Glutamatergic neuron (in vitro differentiated cells): ENCODE measurements at places on chromosomes 4 and X.

- H3K27ac ChIP-seq: no peak overlapping the region
- H3K27me3 ChIP-seq: peaks cover 2% of the 10 kb centered on the region
- no peak overlapping the region for H3K4me3 ChIP-seq
- DNase-seq: no peak
Observed at GRCh38 chr4:138007572-138007971, 234.6 kb downstream of the SLC7A11 start.

- H3K4me3 ChIP-seq: no peak overlapping the region
- peaks cover 6% of the 10 kb centered on the region for H3K36me3 ChIP-seq
- peak overlapping the region; percentile 60 for H3K27ac ChIP-seq
- no peaks in the 10 kb centered on the region for H3K4me1 ChIP-seq
- DNase-seq: no peak
Observed at GRCh38 chr4:27020603-27021002, 160.0 kb downstream of the STIM2 start.

DNA sequence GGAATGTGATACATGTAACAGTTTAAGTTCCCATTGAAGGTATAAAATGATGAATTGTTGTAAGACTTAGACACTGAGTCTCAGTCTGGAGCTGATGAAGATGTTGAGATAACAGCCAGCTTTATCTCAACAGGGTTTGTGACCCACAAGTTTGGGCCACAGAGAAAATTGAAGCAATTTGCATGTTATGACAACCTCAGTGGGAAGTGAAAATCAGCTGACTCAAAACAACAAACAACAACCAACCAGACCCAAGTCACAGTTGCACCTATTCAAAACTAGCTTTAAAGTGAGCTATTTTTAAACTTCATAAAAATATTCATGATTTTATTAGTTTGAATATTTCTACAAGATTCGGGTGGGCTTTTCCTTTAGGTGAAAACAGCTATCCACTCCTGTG lies 8.0 kb downstream of the SFRP2 start:
- no peak overlapping the region for H3K27ac ChIP-seq
- H3K27me3 ChIP-seq: no peaks in the 10 kb centered on the region
- H3K4me1 ChIP-seq: no peaks in the 10 kb centered on the region
- no peaks in the 10 kb centered on the region for H3K36me3 ChIP-seq

DNA sequence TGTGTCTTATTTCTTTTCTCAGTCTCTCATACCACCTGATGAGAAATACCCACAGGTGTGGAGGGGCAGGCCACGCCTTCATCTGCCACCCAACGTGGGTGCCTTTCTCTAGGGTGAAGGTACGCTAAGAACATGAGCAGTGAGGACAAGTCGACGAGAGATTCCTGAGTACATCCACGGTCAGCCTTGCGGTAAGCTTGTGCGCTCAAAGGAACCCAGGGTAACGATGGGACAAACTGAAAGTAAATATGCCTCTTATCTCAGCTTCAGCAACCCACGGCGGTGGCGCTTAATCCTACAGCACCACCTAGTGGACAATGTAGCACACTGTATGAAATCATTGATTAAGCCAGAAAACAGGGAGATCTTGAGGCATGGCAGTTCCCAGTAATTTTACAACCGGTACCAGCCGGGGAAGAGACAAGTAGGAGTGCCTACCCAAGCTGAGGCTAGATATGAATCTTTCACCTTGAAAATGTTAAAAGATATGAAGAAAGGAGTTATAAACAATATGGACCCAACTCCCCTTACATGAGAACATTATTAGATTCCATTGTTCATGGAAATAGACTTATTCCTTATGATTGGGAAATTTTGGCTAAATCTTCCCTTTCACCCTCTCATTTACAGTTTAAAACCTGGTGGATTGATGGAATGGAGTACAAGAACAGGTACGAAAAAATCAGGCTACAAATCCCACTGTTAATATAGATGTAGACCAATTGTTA lies 63.0 kb downstream of the ZNF732 start:
- H3K27me3 ChIP-seq: peaks cover 2% of the 10 kb centered on the region
- H3K27ac ChIP-seq: peak overlapping the region; percentile 95
- peak; percentile 38 for DNase-seq
- H3K36me3 ChIP-seq: peaks cover 38% of the 10 kb centered on the region
- peak overlapping the region; percentile 70 for H3K4me3 ChIP-seq

GRCh38 chr4:26217961-26218676 lies 102.7 kb upstream of the RBPJ start:
- H3K27ac ChIP-seq: no peak overlapping the region
- no peak overlapping the region for H3K4me3 ChIP-seq
- H3K4me1 ChIP-seq: no peaks in the 10 kb centered on the region

GRCh38 chr4:97317671-97318070 lies 825.6 kb downstream of the STPG2 start:
- no peak overlapping the region for H3K27ac ChIP-seq
- no peaks in the 10 kb centered on the region for H3K36me3 ChIP-seq
- H3K27me3 ChIP-seq: no peaks in the 10 kb centered on the region

- no peak overlapping the region for H3K27ac ChIP-seq
- DNase-seq: no peak
- H3K4me1 ChIP-seq: no peaks in the 10 kb centered on the region
- no peak overlapping the region for H3K4me3 ChIP-seq
Observed at GRCh38 chrX:11321986-11322385, 28.8 kb downstream of the AMELX start.

GRCh38 chr4:37839426-37839825 lies 12.9 kb downstream of the PGM2 start:
- no peaks in the 10 kb centered on the region for H3K4me1 ChIP-seq
- no peaks in the 10 kb centered on the region for H3K27me3 ChIP-seq
- DNase-seq: no peak
- H3K4me3 ChIP-seq: no peak overlapping the region
- H3K36me3 ChIP-seq: no peaks in the 10 kb centered on the region

DNA sequence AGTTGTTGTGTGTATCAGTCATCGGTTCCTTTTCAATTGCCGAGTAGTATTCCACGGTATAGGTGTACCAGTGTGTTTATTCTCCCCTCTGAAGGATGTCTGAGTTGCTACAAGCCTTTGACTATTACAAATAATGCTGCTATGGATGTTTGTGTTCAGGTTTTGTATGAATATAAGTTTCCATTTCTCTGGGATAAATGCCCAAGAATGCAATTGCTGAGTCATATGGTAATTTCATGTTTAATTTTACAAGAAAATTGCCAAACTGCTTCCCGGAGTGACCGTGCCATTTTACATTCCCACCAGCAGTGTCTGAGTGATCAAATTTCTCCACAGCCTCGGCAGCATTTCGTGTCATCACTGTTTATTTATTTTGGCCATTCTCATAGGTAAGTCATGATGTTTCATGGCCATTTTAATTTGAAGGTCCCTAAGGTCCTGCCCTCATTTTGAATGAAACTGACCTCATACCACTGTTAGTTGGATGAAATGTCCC lies 73.9 kb downstream of the IRF2 start:
- H3K4me3 ChIP-seq: no peak overlapping the region
- H3K36me3 ChIP-seq: no peaks in the 10 kb centered on the region
- DNase-seq: no peak
- H3K27ac ChIP-seq: no peak overlapping the region
- no peaks in the 10 kb centered on the region for H3K27me3 ChIP-seq

GRCh38 chr4:152983221-152983620 lies 47.1 kb downstream of the FHDC1 start:
- H3K36me3 ChIP-seq: no peaks in the 10 kb centered on the region
- no peak for DNase-seq
- no peak overlapping the region for H3K27ac ChIP-seq
- peaks cover 9% of the 10 kb centered on the region for H3K4me1 ChIP-seq
- H3K4me3 ChIP-seq: no peak overlapping the region

GRCh38 chr4:86957215-86957614 lies 22.4 kb downstream of the AFF1 start:
- H3K27me3 ChIP-seq: peaks cover 5% of the 10 kb centered on the region
- DNase-seq: no peak
- H3K4me1 ChIP-seq: peaks cover 26% of the 10 kb centered on the region
- no peak overlapping the region for H3K27ac ChIP-seq
- H3K4me3 ChIP-seq: no peak overlapping the region

DNA sequence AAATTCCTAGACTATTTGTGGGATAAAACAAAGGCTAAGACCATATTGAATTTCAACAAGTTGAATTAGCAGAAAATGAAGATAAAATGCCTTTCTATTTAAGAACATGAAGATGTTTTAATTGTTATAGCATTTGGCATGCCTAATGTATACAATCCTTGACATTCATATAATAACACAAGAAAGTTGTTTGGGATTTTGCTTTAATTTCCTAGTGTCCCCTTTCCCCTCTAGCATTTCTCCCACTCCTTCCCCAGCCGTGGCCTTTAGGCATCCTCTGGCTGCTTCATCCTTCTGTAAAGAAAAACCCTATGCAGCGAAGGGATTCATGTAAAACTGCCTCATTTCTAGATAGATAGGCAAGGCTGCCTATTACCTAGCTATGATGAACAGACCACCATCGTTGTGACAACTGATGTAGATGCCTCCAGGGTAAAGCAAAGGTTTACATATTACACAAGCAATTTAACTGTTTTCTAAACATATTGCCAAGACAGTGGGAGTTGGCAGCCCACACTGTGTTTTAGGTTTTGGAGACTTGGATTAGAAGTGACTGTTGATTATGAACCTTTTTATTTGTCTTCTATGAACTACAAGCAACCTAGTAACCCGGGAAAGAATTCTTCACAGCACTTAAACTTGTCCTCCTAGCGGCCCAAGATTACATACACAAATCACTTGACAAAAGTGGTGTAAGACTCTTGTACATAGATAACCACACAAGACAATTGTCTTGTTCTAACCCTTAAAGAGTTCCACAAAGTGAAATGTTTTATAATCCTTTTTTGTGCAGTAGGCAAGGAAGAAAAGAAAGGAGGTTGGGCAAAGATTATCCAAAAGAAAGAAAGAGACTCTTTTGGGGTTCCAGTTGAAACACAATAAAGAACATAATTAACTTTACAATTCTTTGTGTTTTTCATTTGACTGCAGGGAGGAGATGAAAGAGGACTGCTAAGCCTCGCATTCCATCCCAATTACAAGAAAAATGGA lies 59.9 kb downstream of the HHIP start:
- no peaks in the 10 kb centered on the region for H3K27me3 ChIP-seq
- H3K4me3 ChIP-seq: no peak overlapping the region
- no peaks in the 10 kb centered on the region for H3K4me1 ChIP-seq
- no peak overlapping the region for H3K27ac ChIP-seq
- DNase-seq: no peak

DNA sequence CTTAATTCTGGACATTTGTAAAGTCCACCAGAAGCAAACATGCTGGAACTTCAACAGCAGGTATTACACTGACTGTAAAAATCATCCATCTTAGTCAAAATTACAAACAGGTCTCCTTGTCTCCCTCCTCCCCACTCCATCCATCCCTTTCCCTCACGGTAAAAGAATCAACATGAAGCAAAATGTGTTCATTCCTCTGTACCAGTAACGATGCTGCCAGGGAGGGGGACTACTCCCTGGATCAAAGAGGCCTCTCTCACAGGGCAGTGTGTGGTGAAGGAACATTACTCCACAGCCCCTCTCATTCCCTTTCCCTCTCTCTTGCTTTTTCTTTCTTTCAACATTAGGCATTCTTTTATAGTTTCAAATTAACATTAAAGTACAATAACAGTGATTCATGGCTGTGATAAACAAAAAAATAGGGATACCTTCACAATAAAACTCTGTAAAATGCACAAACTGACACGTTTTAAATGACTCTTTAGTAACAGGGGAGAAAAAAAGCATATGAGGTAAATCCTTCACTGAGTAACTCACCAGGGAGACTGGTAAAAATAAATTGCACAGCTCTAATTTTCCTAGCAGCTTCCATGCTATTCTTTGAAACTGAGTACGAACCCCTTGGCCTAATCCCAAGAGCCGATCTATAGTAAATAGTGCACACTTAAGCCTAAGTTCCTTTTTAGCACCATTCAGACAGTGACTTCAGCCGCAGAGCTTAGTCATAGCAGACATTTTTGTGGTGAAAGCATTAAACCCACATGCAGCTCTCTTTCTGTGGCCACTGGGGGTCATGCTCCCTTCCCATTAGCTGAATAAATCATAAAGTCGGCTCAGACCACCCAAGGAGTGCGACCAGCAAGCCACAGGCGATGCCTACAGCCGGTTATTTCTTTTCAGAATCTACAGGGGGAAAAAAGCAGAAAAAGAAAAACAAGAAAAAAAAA lies 215.6 kb upstream of the GYPA start:
- H3K4me1 ChIP-seq: peaks cover 12% of the 10 kb centered on the region
- DNase-seq: peak; percentile 44
- no peak overlapping the region for H3K27ac ChIP-seq
- no peaks in the 10 kb centered on the region for H3K27me3 ChIP-seq
- peak overlapping the region; percentile 31 for H3K4me3 ChIP-seq

GRCh38 chr4:121191361-121191760 lies 27.2 kb upstream of the TNIP3 start:
- no peak overlapping the region for H3K4me3 ChIP-seq
- no peaks in the 10 kb centered on the region for H3K4me1 ChIP-seq
- H3K36me3 ChIP-seq: no peaks in the 10 kb centered on the region
- no peaks in the 10 kb centered on the region for H3K27me3 ChIP-seq
- DNase-seq: no peak

- H3K4me3 ChIP-seq: no peak overlapping the region
- DNase-seq: no peak
- no peak overlapping the region for H3K27ac ChIP-seq
Observed at GRCh38 chr4:108559911-108560310, 60.5 kb upstream of the RPL34 start.

DNA sequence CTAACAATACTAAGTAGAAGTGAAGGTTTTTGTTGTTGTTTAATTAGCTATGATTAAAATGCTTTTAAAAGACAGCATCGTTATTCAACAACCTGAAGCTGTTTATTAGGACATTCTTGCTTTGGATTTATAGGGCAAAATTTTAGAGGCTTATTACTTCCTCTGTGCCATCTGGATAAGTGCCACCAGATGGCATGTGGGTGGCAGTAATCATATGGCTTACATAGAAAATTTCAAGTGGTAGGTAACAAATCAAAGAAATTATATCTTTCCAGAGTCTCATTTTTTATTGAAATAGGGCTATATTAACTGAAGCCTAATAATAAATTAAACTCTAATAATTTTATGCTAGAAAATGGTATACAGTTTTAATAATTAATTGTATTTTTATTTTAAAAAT lies 83.3 kb upstream of the HTR2C start:
- no peak for DNase-seq
- no peaks in the 10 kb centered on the region for H3K36me3 ChIP-seq
- H3K27me3 ChIP-seq: no peaks in the 10 kb centered on the region
- H3K4me3 ChIP-seq: no peak overlapping the region

DNA sequence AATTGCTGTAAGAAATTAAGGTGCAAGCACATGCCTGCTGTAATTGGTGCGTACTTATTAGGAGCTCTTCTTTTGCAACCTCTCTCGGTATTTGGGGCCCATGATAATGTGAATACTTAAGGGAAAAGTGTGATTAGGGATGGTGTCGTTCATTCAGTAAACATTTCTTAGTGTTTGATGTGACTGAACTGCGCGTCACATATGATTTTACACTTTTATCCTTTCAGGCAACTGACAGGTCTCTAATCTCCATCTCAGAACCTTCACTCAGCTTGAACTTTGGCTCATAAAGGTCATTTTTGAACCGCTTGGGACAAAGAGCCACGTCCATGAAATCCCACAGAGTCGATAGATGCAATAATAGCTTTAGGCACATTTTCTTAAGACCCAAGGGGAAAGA lies 612.1 kb upstream of the PITX2 start:
- no peak for DNase-seq
- no peak overlapping the region for H3K27ac ChIP-seq
- no peaks in the 10 kb centered on the region for H3K36me3 ChIP-seq
- peaks cover 4% of the 10 kb centered on the region for H3K4me1 ChIP-seq
